ENCODE measurements at places on chromosomes 6 and 20. TPM values are rescaled to one million over a fixed set of nuclear protein-coding genes. Genes with fewer than 3 reads are reported as not detected.

GRCh38 chr20:35662551-35662950, 2.1 kb downstream of the CPNE1 start:
- no peaks in the 10 kb centered on the region for H3K27me3 ChIP-seq
- H3K4me3 ChIP-seq, result no peak overlapping the region
- H3K36me3 ChIP-seq, result no peaks in the 10 kb centered on the region
- peaks cover 6% of the 10 kb centered on the region for H3K4me1 ChIP-seq

DNA sequence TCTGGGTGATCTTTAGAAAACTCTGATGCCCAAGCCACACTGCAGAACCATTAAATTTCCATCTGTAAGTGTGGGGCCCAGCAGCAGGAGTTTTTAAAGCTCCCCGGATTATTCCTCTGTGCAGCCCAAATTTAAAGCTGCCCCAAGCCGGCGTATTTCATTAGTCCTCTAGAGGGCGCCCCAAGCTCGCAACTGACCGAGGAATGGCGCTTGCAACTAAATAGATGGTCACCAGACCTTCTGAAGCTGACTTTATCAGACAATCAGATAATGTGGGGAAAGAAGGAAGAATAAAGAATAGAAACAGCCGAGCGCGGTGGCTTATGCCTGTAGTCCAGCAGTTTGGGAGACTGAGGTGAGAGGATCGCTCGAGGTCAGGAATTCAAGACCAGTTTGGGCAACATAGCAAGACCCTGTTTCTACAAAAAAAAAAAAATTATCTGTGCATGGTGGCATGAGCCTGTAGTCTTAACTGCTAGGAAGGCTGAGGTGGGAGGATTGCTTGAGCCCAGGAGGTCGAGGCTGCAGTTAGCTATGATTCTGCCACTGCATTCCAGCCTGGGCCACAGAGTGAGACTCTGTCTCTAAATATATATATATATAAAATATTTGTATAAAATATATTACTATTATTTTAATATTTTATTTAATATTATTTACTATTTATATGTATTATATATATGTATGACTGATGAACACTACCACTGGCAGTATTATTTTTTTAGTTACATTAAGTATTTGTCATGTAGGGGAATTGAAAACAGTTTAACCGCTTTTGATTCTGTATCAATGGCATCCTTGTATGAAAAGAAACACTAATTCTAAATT, 56.0 kb downstream of the OTOR start:
- peaks cover 4% of the 10 kb centered on the region for H3K27me3 ChIP-seq
- H3K36me3 ChIP-seq, result no peaks in the 10 kb centered on the region
- peak; percentile 53 for DNase-seq
- H3K4me1 ChIP-seq, result no peaks in the 10 kb centered on the region

Gene SYNDIG1
- 2.5 TPM for total RNA-seq

Gene TSBP1
- not detected for total RNA-seq

DNA sequence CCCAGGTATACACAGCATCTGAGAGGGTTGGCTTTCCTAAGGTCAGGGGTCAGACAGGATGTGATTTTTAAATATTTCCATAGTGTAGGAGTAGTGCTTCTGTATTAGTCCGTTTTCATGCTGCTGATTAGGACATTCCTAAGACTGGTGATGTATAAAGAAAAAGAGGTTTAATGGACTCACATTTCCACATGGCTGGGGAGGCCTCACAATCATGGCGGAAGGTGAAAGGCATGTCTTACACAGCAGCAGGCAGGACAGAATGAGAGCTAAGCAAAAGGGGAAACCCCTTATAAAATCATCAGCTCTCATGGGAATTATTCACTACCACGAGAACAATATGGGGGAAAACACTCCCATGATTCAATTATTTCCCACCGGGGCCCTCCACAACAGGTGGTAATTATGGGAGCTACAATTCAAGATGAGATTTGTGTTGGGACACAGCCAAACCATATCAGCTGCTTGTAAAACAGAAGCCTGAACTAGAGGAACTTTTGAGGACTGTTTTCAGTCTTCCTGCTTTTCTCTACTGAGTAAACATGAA, 91.0 kb upstream of the MEI4 start:
- no peaks in the 10 kb centered on the region for H3K4me1 ChIP-seq
- H3K27me3 ChIP-seq, result no peaks in the 10 kb centered on the region
- no peak overlapping the region for H3K4me3 ChIP-seq
- no peak for DNase-seq
- no peak overlapping the region for H3K27ac ChIP-seq
- no peaks in the 10 kb centered on the region for H3K36me3 ChIP-seq

Gene FBXL4
- 10.8 TPM for total RNA-seq

DNA sequence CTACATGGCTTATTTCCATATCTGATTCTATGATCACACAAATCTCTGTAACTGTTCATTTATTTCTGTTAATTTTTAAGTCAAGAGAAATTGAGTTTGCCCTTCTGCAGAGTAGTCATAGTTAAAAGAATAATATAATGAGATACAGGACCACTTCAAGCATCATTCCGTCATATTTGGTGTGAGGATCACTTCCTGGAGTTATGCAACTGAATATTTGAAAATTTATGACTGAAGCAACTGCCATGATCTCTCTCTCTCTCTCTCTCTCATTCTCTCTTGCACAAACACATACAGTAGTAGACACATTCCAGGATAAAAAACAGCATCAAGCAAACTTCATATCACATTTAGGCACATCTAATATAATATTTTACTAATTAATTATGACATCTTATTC, 116.4 kb downstream of the COL9A1 start:
- H3K4me3 ChIP-seq, result no peak overlapping the region
- no peak for DNase-seq
- H3K4me1 ChIP-seq, result no peaks in the 10 kb centered on the region
- no peaks in the 10 kb centered on the region for H3K36me3 ChIP-seq
- H3K27me3 ChIP-seq, result no peaks in the 10 kb centered on the region

DNA sequence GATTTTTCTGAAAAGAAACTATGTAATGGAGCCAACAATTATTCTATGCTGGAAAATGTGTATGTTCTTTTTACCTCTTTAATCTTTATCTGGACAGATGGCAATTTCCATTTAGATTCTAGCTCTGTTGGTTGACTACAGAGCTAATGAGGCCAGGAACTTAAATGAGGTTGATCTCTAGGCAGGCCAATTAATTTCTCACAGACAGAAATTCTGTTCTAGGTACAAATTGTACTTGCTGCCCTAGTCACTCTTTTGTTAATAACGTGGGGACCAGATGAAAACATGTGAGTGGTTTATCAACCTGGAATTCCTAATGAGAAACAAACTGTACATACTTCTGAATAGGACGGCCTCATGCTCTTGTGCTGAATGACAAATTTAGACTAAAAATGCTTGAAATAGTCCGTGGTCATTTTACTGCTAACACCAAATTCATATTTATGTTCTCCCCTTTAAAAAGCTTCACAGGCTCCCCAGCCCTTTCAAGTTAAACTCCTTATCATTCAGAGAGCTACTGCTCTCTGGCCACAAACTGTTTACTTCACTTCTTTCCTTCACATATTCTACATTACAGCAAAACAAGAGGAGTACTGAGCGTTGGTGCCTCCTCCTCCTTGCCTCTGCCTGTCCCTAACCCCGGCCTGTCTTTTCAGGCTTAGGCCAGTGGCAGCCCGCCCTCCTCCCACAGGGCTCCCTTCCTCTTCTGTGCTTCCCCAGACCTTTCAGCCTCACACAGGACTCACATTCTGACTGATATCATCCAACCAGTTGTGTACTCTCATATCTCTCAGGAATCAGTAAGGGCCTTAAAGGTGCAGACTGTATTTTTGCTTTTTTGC, 41.4 kb downstream of the DTNBP1 start:
- no peaks in the 10 kb centered on the region for H3K27me3 ChIP-seq
- H3K4me3 ChIP-seq, result no peak overlapping the region
- H3K36me3 ChIP-seq, result no peaks in the 10 kb centered on the region

GRCh38 chr20:51563486-51564332, 21.2 kb upstream of the NFATC2 start:
- H3K27ac ChIP-seq, result peak overlapping the region; percentile 98
- H3K4me1 ChIP-seq, result peaks cover 40% of the 10 kb centered on the region
- no peak overlapping the region for H3K4me3 ChIP-seq
- peaks cover 2% of the 10 kb centered on the region for H3K27me3 ChIP-seq
- peak; percentile 95 for DNase-seq

DNA sequence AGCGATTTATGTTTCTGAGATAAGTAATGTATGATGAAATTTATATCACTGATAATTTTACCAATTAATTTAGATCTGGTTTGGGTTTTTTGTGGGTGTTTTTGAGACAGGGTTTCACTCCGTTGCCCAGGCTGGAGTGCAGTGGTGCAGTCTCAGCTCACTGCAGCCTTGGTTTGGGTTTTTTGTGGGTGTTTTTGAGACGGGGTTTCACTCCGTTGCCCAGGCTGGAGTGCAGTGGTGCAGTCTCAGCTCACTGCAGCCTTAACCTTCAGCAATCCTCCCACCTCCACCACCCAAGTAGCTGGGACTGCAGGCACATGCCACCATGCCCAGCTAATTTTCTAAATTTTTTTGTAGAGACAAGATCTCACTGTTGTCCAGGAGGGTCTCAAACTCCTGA, 13.0 kb downstream of the MRS2 start:
- no peaks in the 10 kb centered on the region for H3K27me3 ChIP-seq
- H3K36me3 ChIP-seq, result peaks cover 43% of the 10 kb centered on the region
- no peak overlapping the region for H3K27ac ChIP-seq
- DNase-seq, result no peak
- H3K4me3 ChIP-seq, result no peak overlapping the region

DNA sequence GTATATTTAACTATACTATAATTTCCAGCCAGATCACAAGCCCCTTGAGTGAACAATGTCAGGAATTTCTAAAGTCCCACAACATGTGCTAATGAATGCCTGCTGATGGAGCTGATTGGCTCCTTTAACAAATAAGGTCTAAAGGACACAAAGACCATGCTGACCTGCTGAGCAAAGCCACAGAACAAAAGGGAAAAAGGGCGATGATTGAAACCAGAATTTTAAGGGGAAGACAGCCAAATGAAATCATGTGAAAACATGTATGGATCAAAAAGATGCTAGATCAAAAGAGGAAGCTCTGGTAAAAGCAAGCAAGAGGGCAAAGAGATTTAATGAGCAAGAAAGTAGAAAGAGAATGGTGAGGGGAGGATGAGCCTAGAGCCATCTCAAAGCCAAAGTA, 105.6 kb downstream of the DCDC2 start:
- H3K27me3 ChIP-seq, result no peaks in the 10 kb centered on the region
- no peak for DNase-seq
- H3K4me3 ChIP-seq, result no peak overlapping the region
- no peaks in the 10 kb centered on the region for H3K36me3 ChIP-seq

Gene SIRPA
- total RNA-seq, result 13.3 TPM

GRCh38 chr20:50569864-50570836, 60.0 kb downstream of the PTPN1 start:
- H3K27ac ChIP-seq, result peak overlapping the region; percentile 7
- DNase-seq, result no peak
- H3K4me3 ChIP-seq, result no peak overlapping the region
- peaks cover 46% of the 10 kb centered on the region for H3K36me3 ChIP-seq
- H3K4me1 ChIP-seq, result peaks cover 21% of the 10 kb centered on the region
- no peaks in the 10 kb centered on the region for H3K27me3 ChIP-seq

Gene CUL9
- 16.8 TPM for total RNA-seq

- H3K36me3 ChIP-seq, result no peaks in the 10 kb centered on the region
- peak; percentile 55 for DNase-seq
- H3K4me1 ChIP-seq, result peaks cover 4% of the 10 kb centered on the region
- H3K27me3 ChIP-seq, result peaks cover 4% of the 10 kb centered on the region
- H3K4me3 ChIP-seq, result no peak overlapping the region
Measured at GRCh38 chr20:23248461-23248882, 102.1 kb upstream of the NXT1 start.

- H3K4me1 ChIP-seq, result no peaks in the 10 kb centered on the region
- H3K27me3 ChIP-seq, result no peaks in the 10 kb centered on the region
- no peak overlapping the region for H3K27ac ChIP-seq
- H3K4me3 ChIP-seq, result no peak overlapping the region
- no peaks in the 10 kb centered on the region for H3K36me3 ChIP-seq
- DNase-seq, result no peak
Measured at GRCh38 chr6:144757299-144757698, 472.2 kb downstream of the UTRN start.

Gene VGLL2
- 28.2 TPM for total RNA-seq

Gene CAP2
- 56.3 TPM for total RNA-seq

- no peak for DNase-seq
- H3K36me3 ChIP-seq, result no peaks in the 10 kb centered on the region
- H3K27me3 ChIP-seq, result no peaks in the 10 kb centered on the region
- no peaks in the 10 kb centered on the region for H3K4me1 ChIP-seq
Measured at GRCh38 chr6:135021310-135022049, 33.1 kb downstream of the HBS1L start.

- H3K36me3 ChIP-seq, result no peaks in the 10 kb centered on the region
- peak; percentile 48 for DNase-seq
Measured at GRCh38 chr6:30882759-30883684, 1.3 kb upstream of the DDR1 start.

GRCh38 chr6:72832271-72832670, 210.4 kb downstream of the KCNQ5 start:
- H3K27ac ChIP-seq, result no peak overlapping the region
- H3K36me3 ChIP-seq, result no peaks in the 10 kb centered on the region
- H3K27me3 ChIP-seq, result no peaks in the 10 kb centered on the region
- DNase-seq, result no peak
- no peaks in the 10 kb centered on the region for H3K4me1 ChIP-seq

DNA sequence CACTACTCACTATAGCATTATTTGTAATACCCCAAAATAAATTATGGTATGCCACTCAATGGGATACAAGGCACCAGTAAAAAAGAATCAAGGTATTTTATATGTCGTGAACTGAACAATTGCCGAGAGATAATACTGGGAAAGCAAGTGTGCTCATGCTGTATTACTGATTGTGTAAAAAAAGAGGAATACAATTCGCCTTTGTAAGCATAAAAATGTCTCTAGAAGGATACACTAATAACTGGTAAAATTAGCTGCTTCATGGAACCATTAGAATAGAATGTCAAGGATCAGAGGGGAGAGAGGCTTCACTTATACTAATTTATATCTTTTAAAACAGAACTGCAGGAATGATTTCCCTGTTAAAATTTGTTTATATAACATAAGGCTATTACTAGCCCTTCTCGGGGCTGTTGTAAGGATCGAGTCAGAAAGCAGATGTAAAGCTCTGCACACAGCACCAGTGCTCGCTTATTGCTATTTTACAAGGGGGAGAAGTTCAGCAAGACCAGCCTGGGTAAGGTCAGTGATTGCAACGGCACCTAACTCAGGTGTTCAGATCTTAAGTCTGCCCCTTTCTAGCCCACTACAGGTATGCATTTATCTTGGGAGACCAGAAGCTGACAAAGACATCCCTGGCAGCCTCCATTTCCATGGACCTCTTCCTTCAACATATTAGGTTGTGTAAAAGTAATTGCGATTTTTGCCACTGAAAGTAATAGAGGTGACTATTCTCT, 61.6 kb downstream of the MYH7B start:
- H3K4me1 ChIP-seq, result peaks cover 28% of the 10 kb centered on the region
- no peak for DNase-seq
- H3K36me3 ChIP-seq, result peaks cover 67% of the 10 kb centered on the region

GRCh38 chr6:18141805-18142590, 12.9 kb downstream of the TPMT start:
- DNase-seq, result no peak
- no peak overlapping the region for H3K4me3 ChIP-seq
- no peaks in the 10 kb centered on the region for H3K27me3 ChIP-seq
- H3K4me1 ChIP-seq, result no peaks in the 10 kb centered on the region
- H3K27ac ChIP-seq, result no peak overlapping the region

GRCh38 chr6:167151648-167152047, 6.1 kb downstream of the GPR31 start:
- DNase-seq, result no peak
- H3K27me3 ChIP-seq, result peaks cover 18% of the 10 kb centered on the region
- H3K36me3 ChIP-seq, result no peaks in the 10 kb centered on the region
- no peak overlapping the region for H3K27ac ChIP-seq
- no peak overlapping the region for H3K4me3 ChIP-seq
- H3K4me1 ChIP-seq, result peaks cover 11% of the 10 kb centered on the region

- no peak overlapping the region for H3K27ac ChIP-seq
- no peak overlapping the region for H3K4me3 ChIP-seq
- H3K4me1 ChIP-seq, result no peaks in the 10 kb centered on the region
- no peaks in the 10 kb centered on the region for H3K27me3 ChIP-seq
- no peaks in the 10 kb centered on the region for H3K36me3 ChIP-seq
Measured at GRCh38 chr6:3665608-3666007, 85.9 kb downstream of the PXDC1 start.

Gene SYCP2L
- 2.6 TPM for total RNA-seq

Data from muscle of leg (tissue), 16 donors.